ENCODE measurements at places on chromosomes 1 and 21.

DNA sequence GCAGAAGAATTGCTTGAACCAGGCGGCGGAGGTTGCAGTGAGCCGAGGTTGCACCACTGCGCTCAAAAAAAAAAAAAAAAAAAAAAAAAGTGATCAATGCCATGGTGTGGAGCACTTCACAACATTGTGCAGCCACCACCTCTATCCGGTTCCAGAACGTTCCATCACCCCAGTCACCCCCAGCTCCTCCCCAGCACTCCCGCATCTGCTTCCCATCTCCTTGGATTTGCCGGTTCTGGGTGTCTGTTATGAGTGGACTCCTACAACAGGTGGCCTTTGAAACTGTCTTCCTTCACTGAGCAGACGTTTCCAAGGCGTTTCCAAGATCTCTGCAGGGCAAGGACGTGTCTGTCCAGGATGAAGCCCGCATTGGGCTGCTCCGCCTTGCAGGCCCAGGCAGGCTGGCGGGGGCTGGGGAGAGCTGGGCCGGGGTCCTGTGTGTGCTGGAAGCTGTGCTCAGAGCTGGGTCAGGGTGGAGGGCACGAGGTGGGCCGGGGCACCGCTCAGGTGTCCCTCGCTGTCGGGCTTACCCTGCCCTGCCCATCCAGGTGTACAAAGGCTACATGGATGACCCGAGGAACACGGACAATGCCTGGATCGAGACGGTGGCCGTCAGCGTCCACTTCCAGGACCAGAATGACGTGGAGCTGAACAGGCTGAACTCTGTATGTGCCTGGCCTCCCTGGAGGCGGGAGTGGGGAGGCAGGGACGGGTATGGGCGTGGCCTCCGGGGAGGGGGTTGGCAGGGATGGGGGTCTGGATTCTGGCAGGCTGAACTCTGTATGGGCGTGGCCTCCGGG lies 14.9 kb upstream of the LRRC3 start:
- DNase-seq: no peak

GRCh38 chr1:151964510-151964909 lies 29.1 kb downstream of the S100A10 start:
- no peak for DNase-seq

GRCh38 chr1:16294219-16295212 lies 57.5 kb upstream of the CPLANE2 start:
- DNase-seq: no peak

- no peak for DNase-seq
Observed at GRCh38 chr1:118271883-118272282, 86.9 kb upstream of the SPAG17 start.

DNA sequence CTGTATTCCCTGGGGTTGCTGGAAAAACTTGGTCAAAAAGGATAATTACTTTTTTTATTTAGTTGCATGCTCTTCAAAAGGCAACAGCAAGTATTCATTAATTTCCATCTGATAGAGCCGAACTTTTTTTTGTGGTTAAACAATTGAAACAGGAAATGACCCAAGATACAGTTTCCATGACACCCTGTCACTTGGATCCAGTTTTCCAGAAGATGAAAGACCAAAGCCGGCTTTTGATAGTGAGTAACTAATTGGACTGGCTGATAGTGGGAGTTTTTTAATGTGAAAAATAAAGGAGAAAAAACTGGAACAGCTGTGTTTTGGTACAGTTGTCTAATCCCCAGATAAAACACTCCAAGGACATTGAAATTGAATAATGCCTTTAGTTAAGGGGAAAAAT lies 33.0 kb downstream of the CACHD1 start:
- no peak for DNase-seq

GRCh38 chr1:244615301-244615700 lies 37.6 kb upstream of the DESI2 start:
- no peak for DNase-seq

GRCh38 chr1:3692598-3692997 lies 40.3 kb downstream of the TP73 start:
- no peak for DNase-seq

GRCh38 chr1:231862611-231863010 lies 236.0 kb downstream of the DISC1 start:
- DNase-seq: no peak

GRCh38 chr1:51247022-51247421 lies 10.9 kb downstream of the RNF11 start:
- no peak for DNase-seq

DNA sequence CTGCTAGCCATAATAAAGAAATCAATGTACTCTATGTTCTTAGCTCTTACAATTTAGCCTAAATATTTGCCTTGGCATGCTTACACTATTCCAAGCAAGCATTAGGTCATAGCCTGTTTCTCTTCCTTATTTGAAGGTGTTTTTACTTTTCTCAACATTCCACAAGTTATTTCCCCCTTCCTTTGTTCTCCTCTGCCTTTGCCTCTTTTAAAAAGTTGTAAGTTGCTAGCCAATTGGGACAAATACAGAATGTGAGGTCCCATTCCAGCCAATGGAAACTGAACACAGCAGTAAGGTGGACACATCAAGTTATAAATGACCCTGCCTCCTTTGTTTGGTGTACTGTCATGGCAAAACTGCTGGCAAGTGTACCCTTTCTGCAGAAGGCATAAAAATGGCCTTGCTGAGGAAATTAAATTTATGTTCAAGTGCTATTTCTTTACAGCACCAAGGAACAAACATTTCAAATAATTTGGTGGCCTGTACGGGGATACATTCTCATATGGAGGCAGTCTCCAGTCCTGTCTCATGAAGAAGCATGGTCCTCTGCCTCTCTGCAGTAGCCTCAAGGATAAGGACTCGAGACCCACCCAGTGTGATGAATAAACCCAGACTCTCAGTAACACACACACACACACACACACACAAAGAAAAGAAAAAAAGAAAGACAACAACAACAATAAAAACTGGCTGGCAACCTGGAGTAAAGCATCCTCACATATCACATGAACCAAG lies 28.8 kb upstream of the FMO1 start:
- no peak for DNase-seq

GRCh38 chr21:29177800-29178199 lies 47.4 kb downstream of the MAP3K7CL start:
- no peak for DNase-seq

GRCh38 chr1:192951691-192952460 lies 107.3 kb downstream of the UCHL5 start:
- DNase-seq: no peak
